Gastroesophageal sphincter (tissue), 4 donors: ENCODE measurements at places on chromosomes 4 and X. TPM values are rescaled to one million over a fixed set of nuclear protein-coding genes. Genes with fewer than 3 reads are reported as not detected.

Gene ABCE1
- 32.4 TPM for total RNA-seq

Gene EFHC2
- 13.5 TPM for total RNA-seq

Gene GBA3
- total RNA-seq = not detected

Gene H2BW2
- total RNA-seq = not detected

Gene MUC7
- total RNA-seq = not detected

Gene DDIT4L
- total RNA-seq = 3.2 TPM
